Progenitor cell of endocrine pancreas (in vitro differentiated cells): ENCODE measurements at places on chromosomes 6 and 20. TPM values are rescaled to one million over a fixed set of nuclear protein-coding genes. Genes with fewer than 3 reads are reported as not detected.

Gene VSX1
- total RNA-seq = not detected in 2 replicates

- H3K36me3 ChIP-seq = no peaks in the 10 kb centered on the region
- no peak overlapping the region for H3K4me3 ChIP-seq
- no peak for DNase-seq
- H3K4me1 ChIP-seq = peaks cover 2% of the 10 kb centered on the region
- no peak overlapping the region for H3K27ac ChIP-seq
Measured at GRCh38 chr20:55533632-55534031, 471.7 kb downstream of the CBLN4 start.

Gene PACRG
- total RNA-seq = 2.4 TPM in 2 replicates

DNA sequence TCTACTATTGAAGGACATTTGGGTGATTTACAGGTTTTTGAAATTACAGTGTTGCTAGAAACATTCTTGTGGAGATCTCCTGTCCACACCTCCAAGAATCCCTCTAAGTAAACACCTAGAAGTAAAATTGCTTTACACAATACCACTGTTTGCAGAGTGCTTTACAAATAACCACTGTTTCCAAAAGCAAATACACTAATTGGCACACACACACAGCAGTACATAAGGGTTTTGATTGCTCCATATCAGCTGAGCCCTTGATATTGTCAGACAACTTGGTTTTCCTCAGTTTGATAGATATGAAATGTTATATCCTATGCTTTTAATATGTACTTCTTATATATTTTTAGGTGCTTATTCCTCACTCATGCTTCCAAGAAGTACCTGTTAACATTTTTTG is 6.3 kb downstream of the HMGN4 start:
- H3K4me1 ChIP-seq = peaks cover 8% of the 10 kb centered on the region
- DNase-seq = no peak
- no peak overlapping the region for H3K27ac ChIP-seq

DNA sequence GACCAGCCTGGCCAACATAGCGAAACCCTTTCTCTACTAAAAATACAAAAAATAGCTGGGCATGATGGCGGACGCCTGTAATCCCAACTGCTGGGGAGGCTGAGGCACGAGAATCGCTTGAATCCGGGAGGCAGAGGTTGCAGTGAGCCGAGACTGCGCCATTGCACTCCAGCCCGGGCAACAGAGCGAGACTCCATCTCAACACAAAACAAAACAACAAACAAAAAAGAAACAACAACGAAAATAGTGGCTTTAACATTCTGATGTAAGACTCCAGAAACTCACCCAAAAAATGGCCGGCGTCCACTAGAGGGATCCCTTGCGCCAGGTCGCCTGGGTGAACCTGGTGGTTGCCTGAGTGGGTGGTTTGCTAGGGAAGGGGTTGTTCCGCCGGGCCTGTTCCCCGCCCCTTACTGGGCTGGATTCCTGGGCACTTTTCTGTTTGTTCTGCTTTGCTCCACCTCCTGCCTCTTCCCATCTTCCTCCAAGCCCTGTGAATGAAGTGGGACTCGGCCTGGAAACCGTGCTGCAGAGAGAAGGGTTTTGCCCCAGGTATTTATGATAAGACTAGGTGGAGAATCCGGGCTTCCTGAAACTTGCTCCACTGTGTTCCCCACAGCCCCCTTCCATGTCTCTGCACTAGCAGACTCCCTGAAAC is 1.5 kb downstream of the PABPC1L start:
- peak overlapping the region; percentile 92 for H3K27ac ChIP-seq
- H3K4me1 ChIP-seq = peaks cover 13% of the 10 kb centered on the region

GRCh38 chr6:55518529-55519060 is 60.4 kb downstream of the HMGCLL1 start:
- H3K27me3 ChIP-seq = no peaks in the 10 kb centered on the region
- no peaks in the 10 kb centered on the region for H3K36me3 ChIP-seq
- no peak overlapping the region for H3K27ac ChIP-seq
- H3K4me3 ChIP-seq = no peak overlapping the region
- H3K4me1 ChIP-seq = peaks cover 9% of the 10 kb centered on the region
- no peak for DNase-seq

DNA sequence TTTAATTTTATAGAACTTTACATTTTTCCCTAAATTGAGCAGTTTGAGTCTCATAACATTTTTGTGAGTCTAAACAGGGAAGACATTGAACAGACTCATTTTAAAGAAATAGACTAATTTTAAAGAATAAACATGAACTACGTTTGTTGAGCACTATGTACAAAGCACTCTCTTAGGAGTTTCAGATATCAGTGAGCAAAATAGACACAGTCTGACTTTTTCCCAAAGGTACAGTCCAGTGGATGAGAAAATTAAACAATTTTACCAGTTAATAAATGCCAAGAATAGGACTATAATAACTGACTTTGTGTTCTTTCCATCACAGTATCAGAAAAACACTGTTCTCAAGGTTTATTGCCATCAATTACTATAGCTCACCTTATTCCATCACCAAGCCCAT is 18.1 kb downstream of the OPRM1 start:
- no peak for DNase-seq
- no peaks in the 10 kb centered on the region for H3K36me3 ChIP-seq
- no peak overlapping the region for H3K4me3 ChIP-seq

Gene ELOVL4
- 5.9 and 6.2 TPM in 2 replicates for total RNA-seq

Gene HLA-DQB2
- not detected in 2 replicates for total RNA-seq

Gene DDO
- total RNA-seq = not detected in 2 replicates

DNA sequence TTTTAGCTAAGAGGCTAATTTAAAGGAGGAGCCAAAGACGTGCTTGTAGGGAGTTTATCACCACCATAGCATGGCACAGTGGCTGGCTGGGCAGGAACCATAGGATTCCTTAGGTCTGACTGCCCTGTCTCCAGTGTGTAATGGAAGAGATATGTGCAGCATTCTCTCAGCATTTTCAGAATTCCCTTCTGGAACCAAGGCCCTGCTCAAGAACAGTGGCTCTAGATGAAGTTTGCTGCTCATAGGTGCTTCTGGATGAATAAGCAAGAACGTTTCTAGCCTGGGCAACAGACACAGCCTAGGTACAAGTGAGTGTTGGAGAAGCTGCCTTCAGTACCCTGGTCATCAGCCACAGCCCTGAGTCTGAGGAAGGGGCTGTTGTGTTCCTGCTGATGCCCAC is 69.1 kb downstream of the LCA5 start:
- DNase-seq = no peak
- H3K4me1 ChIP-seq = peaks cover 35% of the 10 kb centered on the region
- no peaks in the 10 kb centered on the region for H3K36me3 ChIP-seq
- no peaks in the 10 kb centered on the region for H3K27me3 ChIP-seq

DNA sequence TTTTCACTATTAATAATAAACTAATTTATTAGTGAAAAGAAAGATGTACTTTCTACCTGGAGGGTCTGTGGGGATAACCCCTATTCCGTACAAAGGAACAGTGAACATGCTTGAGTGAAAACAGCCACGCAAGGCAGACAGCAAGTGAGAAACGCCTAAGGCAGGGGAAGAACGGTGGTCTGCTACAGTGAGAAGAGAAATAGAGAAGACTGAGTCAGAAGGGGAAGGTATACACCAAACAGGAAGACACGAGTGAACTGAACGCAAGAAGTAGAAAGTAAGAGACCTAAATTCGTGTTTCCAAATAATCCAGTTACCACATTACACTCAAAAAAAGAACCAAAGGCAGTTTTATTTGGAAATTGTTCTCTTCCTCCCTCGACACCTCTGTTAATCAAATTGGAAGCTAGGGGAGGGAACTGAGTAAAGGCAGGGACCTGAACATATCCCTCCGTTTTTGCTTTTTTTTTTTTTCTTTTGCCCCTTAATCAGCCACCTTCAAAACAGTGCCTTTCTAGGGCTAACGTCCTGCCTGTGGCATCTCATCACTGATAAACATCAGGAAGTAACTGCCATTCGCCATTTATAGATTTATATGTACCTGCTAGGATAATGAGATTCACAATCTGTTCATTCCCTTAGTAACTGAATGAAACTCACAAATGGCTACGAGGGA is 48.9 kb downstream of the ATXN1 start:
- H3K27ac ChIP-seq = no peak overlapping the region
- no peak overlapping the region for H3K4me3 ChIP-seq
- no peak for DNase-seq

DNA sequence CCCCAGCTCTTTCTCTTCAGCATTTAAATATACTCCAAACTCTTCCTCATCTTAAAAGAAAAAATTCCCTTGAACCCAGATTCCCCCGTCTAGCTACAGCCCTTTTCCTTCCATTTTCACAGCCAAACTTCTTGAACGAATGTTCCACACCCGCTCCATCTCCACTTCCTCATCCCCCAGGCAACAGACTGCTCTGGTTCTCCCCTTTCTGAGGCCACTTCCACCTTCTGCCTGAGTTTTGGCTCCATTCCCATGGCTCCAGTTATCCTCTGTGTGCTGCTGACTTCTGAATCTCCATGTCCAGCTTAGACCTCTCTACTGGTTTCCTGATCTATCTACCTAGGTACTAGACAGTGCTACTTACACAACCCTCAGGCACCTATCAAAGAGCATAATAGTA is 106.4 kb downstream of the RALGAPA2 start:
- H3K36me3 ChIP-seq = peaks cover 31% of the 10 kb centered on the region
- no peaks in the 10 kb centered on the region for H3K4me1 ChIP-seq
- H3K27ac ChIP-seq = no peak overlapping the region
- no peaks in the 10 kb centered on the region for H3K27me3 ChIP-seq
- DNase-seq = no peak
- H3K4me3 ChIP-seq = no peak overlapping the region

DNA sequence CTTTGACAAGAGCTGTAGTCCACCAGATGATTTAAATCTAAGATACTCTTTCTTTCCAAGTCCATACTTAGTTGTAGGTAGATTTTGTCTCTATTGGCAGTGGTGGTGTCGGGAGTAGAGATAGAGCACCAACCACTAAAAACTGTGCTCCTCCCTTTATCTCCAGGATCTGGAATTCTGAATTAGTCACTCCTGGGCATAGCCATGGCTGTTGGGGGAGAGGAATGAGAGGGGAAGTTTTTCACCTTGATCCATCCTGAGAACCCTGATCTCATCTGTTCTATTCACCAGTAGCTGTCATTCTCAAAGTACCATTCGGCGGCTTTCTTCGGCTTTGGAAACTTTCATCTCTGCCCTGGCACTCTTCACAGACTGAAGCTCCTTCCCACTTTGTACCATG is 35.6 kb upstream of the NKX2-4 start:
- no peaks in the 10 kb centered on the region for H3K4me1 ChIP-seq
- H3K27ac ChIP-seq = no peak overlapping the region
- no peak overlapping the region for H3K4me3 ChIP-seq
- H3K27me3 ChIP-seq = peaks cover 13% of the 10 kb centered on the region
- DNase-seq = no peak
- no peaks in the 10 kb centered on the region for H3K36me3 ChIP-seq

DNA sequence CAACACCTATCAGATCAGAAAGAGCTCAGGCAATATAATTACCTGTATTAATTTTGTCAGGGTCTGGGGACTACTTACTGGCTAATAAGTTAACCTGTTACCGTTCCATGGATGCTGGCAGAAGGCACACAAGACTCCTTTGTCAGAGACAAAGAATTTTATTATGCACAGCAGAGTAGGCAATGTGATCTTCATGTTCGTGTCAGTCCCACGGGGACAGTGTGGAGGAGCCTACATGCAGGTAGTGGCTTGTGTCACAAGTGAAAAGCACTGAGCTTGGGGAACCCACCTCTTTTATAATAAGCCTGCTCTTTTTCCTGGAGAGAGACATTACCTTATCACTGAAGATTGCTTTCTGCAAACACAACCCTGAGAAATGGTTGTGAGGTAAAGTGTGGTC is 96.9 kb downstream of the CD164 start:
- H3K27ac ChIP-seq = no peak overlapping the region
- no peak for DNase-seq
- H3K27me3 ChIP-seq = peaks cover 5% of the 10 kb centered on the region

- H3K4me1 ChIP-seq = peaks cover 19% of the 10 kb centered on the region
- peaks cover 10% of the 10 kb centered on the region for H3K27me3 ChIP-seq
- no peak for DNase-seq
Measured at GRCh38 chr20:49578436-49578835, 10.5 kb upstream of the PTGIS start.

GRCh38 chr6:20135677-20136268 is 76.5 kb downstream of the MBOAT1 start:
- no peaks in the 10 kb centered on the region for H3K4me1 ChIP-seq
- DNase-seq = no peak
- no peaks in the 10 kb centered on the region for H3K27me3 ChIP-seq
- no peak overlapping the region for H3K27ac ChIP-seq
- no peak overlapping the region for H3K4me3 ChIP-seq
- H3K36me3 ChIP-seq = no peaks in the 10 kb centered on the region

DNA sequence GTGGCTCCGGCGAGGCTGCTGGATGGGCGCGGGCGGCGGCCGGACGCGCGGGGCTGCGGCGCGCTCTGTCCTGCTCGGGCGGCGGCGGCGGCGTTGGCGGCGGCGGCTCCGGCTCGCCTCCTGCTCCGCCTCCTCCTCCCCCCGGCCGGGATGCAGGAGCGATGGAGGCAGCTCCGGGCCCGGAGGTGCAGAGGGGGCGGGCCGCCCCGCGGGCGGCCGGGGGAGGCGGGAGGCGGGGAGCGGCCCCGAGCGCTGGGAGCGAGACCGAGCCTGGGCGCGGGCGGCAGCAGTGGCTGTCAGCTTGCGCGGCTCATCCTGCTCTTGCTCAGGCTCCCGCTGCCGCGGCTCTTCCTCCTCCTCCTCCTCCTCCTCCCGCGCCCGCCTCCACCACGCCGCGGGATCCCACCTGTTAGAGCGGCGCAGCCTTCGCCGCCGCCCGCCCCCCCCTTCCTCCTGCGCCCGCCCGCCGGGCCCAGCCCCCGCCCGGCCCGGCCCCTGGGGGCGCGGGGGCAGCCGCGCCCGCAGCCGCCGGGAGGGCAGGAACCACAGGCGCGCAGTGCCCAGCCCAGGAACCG is at the start of gene NOL4L:
TSS of gene NOL4L (minus strand) at position 323 of the 575 bp plus-strand sequence. CDS start 443 bp downstream, outside the sequence.
- peak within 1 kb of the TSS; percentile 87 for H3K27ac ChIP-seq
- H3K4me3 ChIP-seq = peak within 1 kb of the TSS; percentile 75
- H3K27me3 ChIP-seq = peaks cover 38% of the 10 kb centered on the region
- no peaks in the 10 kb centered on the region for H3K36me3 ChIP-seq
- peaks cover 18% of the 10 kb centered on the region for H3K4me1 ChIP-seq

GRCh38 chr6:34457382-34457741 is 8.5 kb upstream of the PACSIN1 start:
- H3K4me3 ChIP-seq = no peak overlapping the region
- no peak for DNase-seq
- H3K36me3 ChIP-seq = no peaks in the 10 kb centered on the region
- H3K27ac ChIP-seq = no peak overlapping the region
- peaks cover 3% of the 10 kb centered on the region for H3K27me3 ChIP-seq
- H3K4me1 ChIP-seq = no peaks in the 10 kb centered on the region

DNA sequence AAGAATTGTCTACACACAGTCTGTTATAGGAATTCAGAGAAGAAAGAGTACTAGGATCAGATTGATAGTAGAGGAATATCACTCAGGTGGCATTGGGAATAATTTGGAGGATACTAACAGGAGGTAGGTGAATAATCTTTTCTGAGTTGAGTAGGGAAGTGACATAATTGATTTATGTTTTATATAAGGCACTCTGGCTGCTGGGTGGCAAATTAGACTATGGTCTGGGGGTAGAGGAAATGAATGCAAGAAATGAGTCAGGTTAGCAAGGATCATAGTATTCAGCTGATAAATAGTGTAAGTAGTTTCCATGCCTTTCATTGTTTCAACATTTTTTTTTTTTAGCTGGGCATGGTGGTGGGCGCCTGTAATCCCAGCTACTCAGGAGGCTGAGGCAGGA is 113.3 kb downstream of the CDKAL1 start:
- H3K36me3 ChIP-seq = peaks cover 13% of the 10 kb centered on the region
- H3K27ac ChIP-seq = peak overlapping the region; percentile 19
- H3K27me3 ChIP-seq = no peaks in the 10 kb centered on the region
- no peak for DNase-seq
- peaks cover 7% of the 10 kb centered on the region for H3K4me1 ChIP-seq
- no peak overlapping the region for H3K4me3 ChIP-seq

Gene OXT
- total RNA-seq = not detected in 2 replicates
